ENCODE measurements at places on chromosomes 16 and 17. TPM values are rescaled to one million over a fixed set of nuclear protein-coding genes. Genes with fewer than 3 reads are reported as not detected.

TPSAB1 gene
- total RNA-seq, result 4.7 TPM

ARHGAP44 gene
- total RNA-seq, result 1.9 TPM

SLC47A2 gene
- 1.3 TPM for total RNA-seq

EPX gene
- not detected for total RNA-seq

YBX2 gene
- 0.11 TPM for total RNA-seq

SLC12A3 gene
- not detected for total RNA-seq

LCMT1 gene
- 36.5 TPM for total RNA-seq

DRG2 gene
- total RNA-seq, result 41.2 TPM

SLC2A4 gene
- 30.0 TPM for total RNA-seq

SPNS3 gene
- total RNA-seq, result 10.1 TPM

SOX15 gene
- 0.86 TPM for total RNA-seq

POLDIP2 gene
- total RNA-seq, result 204 TPM

FOXF1 gene
- 0.28 TPM for total RNA-seq

CD300E gene
- 0.96 TPM for total RNA-seq

RAB11FIP4 gene
- 1.5 TPM for total RNA-seq

PRSS8 gene
- not detected for total RNA-seq

CEP295NL gene
- total RNA-seq, result 1.1 TPM

SERPINF2 gene
- 2.6 TPM for total RNA-seq

CDH13 gene
- total RNA-seq, result 4.1 TPM

HBA2 gene
- total RNA-seq, result 161 TPM

C17orf107 gene
- total RNA-seq, result 0.71 TPM

XAF1 gene
- total RNA-seq, result 15.8 TPM

CCDC40 gene
- 6.0 TPM for total RNA-seq

HEATR9 gene
- not detected for total RNA-seq

TNFRSF13B gene
- total RNA-seq, result not detected

ZNF469 gene
- total RNA-seq, result 3.6 TPM

FMNL1 gene
- total RNA-seq, result 17.8 TPM

CLDN7 gene
- 24.2 TPM for total RNA-seq

ADAM11 gene
- total RNA-seq, result not detected

DRC3 gene
- 0.94 TPM for total RNA-seq

TMEM235 gene
- total RNA-seq, result not detected

CCDC154 gene
- total RNA-seq, result 0.52 TPM

DPEP1 gene
- total RNA-seq, result 7.4 TPM

KCNH4 gene
- total RNA-seq, result 0.14 TPM

PLCG2 gene
- 11.0 TPM for total RNA-seq

KRT28 gene
- total RNA-seq, result not detected

KRTAP4-9 gene
- not detected for total RNA-seq

NSRP1 gene
- total RNA-seq, result 19.0 TPM

LGALS9B gene
- not detected for total RNA-seq

SLC5A10 gene
- total RNA-seq, result not detected

IRX6 gene
- total RNA-seq, result not detected

ARHGAP23 gene
- total RNA-seq, result 52.4 TPM

C1QL1 gene
- not detected for total RNA-seq

MGAT5B gene
- 0.37 TPM for total RNA-seq

TMIGD1 gene
- total RNA-seq, result not detected

PABPN1L gene
- total RNA-seq, result not detected

TBKBP1 gene
- total RNA-seq, result 3.9 TPM

HSD3B7 gene
- total RNA-seq, result 78.8 TPM

TSPAN10 gene
- 3.2 TPM for total RNA-seq

SPPL2C gene
- not detected for total RNA-seq

LGALS9 gene
- 71.1 TPM for total RNA-seq

PRR35 gene
- total RNA-seq, result not detected

CRYM gene
- not detected for total RNA-seq

CCL18 gene
- 1.3 TPM for total RNA-seq

CAMKK1 gene
- 17.9 TPM for total RNA-seq

SLC38A8 gene
- 0.55 TPM for total RNA-seq

RAC3 gene
- total RNA-seq, result 7.0 TPM

SLC22A31 gene
- not detected for total RNA-seq

HLF gene
- 41.1 TPM for total RNA-seq
